ENCODE measurements at places on chromosomes 5 and 9.

DNA sequence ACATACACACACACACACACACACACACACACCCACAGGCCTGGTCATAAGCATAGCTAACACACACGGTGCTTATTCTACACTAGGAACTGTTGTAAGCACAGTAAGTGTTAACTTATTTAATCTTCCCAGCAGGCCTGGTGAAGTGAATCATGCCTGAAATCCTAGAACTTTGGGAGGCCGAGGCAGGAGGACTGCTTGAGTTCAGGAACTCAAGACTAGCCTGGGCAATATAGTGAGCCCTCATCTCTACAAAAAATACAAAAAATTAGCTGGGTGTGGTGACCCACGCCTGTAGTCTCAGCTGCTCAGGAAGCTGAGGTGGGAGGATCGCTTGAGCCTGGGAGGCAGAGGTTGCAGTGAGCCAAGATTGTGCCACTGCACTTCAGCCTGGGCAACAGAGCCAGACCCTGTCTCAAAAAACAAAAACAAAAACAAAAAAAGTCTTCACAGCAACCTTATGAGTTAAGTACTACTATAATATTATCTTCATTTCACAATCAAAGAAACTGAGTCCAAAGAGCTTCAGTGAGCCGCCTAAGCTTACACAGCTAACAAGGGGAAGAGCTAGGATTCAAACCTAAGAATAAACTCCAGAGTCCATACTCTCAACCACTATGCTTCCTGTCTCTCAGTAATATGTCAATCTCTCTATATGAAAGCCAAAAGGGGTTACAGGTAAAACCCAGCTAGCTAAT is 2.3 kb downstream of the MEGF9 start:
- DNase-seq: no peak

- DNase-seq: no peak
Measured at GRCh38 chr9:94166976-94167346, 82.7 kb downstream of the PTPDC1 start.

DNA sequence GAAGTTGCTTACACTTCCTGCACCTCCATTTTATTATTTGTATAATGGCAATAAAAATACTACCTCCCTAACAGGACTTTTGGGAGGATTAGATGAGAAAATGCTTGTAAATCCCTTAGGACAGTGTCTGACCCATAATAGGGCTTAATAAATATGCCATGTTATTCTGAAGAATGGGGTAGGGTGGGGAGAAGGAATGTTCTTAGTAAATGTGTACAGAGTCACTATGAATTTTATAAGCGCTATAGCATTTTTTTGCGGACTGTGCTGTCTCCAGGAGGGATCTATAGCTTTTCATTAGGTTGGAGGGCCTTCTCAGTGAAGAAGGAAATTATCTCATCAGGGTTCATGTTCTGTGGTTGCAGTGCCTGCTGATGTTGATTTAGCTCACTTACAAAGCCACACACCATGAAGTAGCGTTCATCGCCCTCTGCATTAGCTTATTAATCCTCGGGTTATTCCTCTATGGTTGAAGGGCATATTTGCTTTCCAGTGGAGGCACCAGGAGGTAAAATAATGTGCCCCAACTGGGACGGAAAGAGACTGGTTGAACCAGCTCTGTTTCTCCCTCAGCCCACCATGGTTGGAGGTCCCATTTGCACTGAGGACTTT is 497.1 kb downstream of the ARHGEF28 start:
- DNase-seq: peak; percentile 74

DNA sequence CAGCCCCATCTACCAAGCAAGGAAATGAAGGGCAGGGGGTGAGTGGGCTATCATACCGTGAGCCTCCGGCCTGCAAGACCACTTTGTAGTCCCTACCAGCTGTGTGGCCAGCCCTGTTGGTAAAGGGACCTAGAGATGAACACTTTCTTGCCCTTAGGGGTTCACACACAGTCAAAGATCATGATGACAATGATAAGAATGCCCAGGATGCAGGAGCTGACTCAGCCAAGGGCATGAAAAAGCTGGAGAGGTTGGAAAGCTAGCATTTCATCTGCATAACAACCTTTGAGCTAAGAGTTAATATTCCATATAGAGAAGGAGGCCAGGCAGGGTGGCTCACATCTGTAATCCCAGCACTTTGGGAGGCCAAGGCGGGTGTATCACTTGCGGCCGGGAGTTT is 19.2 kb upstream of the FGFR4 start:
- DNase-seq: no peak

- no peak for DNase-seq
Measured at GRCh38 chr5:138606378-138607064, 31.3 kb upstream of the HSPA9 start.

DNA sequence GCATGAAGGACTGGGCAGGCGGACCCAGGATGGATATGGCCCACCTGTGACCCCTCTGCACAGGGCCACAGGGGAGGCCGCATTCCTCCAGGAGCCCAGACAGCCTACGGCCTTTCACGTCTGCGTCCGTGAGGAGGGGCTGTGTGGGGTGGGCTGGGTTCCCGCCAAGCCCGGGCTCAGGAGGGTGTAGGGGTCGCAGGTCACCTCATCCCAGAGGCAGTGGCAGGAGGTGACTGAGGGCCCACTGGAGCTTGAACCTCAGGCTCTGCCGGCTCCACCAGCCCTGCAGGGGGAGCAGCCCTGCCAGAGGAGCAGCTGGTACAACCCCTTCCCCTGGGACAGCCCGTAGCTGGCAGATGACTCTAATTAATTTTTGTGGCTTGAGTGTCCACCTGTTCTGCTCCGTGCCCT is 40.7 kb upstream of the CACNA1B start:
- DNase-seq: no peak

GRCh38 chr9:70888471-70888870 is 232.9 kb downstream of the TRPM3 start:
- DNase-seq: no peak

DNA sequence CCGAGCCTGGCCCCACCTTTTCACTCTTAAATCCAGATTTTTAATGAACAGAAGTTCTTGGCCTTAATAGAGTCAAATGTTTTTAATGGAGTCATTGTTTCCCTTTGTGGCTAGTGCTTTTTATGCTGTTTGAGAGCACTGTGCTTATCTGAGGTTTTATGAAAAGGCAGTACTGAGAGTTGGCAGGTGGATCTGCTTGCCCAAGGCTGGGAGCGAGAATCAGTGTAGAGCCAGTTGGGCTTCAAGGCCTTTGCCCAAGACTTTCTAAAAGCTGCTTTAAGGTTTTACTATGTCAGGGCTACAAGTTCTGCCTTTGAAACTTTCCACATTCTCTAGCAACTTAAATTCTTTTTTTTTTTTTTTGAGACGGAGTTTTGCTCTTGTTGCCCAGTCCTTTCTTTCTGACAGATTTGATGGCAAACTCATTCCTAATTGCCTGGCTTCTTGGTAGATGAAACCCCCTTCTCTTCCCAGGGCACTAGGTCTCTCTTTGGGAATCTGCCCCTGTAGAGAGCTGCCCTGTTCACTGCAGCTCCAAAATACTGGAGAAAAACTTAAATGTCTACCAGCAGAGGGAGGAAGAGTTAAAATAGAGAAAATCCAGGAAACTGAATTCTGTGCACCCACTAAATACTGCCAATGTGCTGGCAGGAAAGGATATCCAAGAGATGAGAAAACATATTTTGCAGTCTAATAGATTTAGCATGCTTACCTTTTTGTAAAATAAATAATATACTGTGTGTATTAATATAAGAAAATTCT is 36.9 kb upstream of the CDK20 start:
- DNase-seq: no peak

DNA sequence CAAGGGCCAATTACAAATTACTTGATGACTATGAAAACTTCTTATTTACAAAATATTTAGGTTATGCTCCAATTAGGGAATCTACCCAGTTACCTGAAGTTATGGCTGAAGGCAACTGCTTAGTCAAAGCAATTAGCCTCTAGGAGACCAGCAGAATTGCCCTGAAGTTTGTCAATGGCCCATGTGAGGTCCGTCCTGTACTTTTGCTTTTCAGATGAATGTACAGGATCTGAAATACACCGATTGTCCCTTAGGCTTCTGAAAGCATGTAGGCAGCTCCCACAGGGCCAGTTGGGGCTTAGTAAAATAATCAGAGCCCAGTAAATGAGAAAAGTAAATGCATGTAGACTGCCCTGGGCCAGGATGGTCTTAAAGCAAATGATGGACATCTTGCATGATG is 93.3 kb downstream of the DAPK1 start:
- DNase-seq: no peak

DNA sequence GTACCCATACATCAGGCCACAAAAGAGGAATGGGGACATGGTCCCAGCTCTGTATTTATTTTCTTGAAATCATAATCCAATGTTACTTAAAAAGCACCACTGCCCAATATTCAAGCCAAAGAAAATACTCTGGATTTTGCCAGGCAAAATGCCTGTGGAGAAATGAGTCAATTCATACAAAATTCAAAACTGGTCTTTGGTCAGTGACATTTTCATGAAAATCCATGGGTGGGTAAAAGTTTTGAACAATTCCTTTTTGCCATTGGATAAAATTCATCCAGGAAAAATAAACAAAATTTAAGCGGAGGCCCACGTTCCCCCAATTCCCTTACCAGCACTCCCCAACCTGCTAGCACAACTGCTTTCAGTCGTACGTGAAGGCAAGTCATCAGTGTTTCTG is 186.2 kb downstream of the GLIS3 start:
- DNase-seq: no peak

DNA sequence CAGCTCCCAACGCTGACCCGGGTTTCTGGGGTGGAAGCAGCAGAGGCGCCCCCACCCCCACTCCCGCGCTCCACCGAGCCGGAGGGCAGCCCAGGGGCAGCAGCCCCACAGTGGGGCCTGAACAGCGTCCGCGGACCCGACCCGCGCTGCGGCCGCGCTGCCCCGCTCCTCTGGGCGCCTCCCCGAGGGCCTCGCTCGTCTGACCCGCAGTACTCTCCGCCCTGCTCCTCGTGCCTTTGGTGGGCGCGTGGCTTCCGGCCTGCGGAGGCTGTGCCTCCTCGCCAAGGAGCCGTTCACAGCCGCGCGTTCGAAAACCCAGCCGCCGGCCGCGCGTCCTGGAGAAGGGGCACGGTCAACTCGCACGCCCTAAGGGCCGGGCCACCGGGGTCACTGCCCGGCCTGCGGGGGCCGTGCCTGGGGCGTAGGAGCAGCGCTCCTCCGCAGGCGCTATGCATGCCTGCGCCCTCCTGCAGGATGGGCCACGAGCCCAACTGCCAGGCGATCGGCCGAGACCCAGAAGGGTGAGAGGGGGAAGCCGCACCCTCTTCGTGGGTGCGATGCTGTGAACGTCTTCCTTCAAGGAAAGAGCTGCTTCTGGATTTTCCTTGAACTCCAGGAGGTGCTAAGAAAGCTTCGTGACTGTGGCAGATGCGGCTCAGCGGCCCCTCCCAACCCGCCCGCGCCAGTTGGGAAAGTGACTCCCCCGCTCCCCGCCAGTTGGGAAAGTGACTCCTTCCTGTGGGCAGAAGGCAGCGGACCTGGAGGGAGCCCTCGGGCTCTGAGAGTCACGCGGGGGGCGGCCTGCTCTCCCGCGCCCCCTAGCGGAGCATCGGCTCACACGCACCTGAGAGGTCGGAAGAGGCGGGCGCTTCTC is 82.7 kb downstream of the HSD17B3 start:
- DNase-seq: no peak

DNA sequence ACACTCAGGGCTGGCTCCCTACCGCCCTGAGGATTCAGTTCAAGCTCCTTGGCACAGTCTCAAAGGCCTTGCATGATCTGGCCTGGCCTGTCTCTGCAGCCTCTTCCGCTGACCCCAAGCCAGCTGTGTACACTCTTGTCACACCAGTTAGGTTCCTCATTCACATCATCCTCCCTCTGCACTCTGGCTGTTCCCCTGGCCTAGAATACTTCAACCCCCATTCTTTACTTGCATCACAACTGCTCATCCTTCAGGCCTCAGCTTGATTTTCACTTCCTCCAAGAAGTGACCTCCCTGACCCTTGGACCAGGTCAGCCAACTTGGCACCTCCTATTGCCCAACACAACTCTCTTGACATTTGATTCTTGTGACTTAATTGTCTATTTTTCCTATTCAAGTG is 18.9 kb upstream of the PFDN1 start:
- DNase-seq: no peak

DNA sequence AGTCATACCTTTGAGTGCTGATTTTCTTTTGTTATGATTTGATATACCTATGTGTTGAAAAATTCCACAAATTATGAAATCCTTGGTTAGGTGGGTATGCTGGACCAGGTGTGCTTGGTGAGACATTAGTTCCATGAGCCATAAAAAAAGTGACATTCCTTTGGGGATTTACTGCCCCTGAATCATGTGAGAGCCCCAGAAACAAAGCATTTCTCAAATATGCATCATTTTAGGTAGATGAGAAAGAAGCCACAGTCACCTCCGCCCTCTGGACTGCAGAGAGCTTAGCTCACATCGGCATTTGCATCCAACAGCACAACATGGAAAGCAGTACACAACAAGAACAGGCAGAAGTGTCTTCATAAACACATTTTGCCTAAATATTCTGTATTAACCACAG is 55.3 kb downstream of the DAP start:
- DNase-seq: no peak

GRCh38 chr5:54383225-54383901 is 72.1 kb upstream of the HSPB3 start:
- DNase-seq: no peak

DNA sequence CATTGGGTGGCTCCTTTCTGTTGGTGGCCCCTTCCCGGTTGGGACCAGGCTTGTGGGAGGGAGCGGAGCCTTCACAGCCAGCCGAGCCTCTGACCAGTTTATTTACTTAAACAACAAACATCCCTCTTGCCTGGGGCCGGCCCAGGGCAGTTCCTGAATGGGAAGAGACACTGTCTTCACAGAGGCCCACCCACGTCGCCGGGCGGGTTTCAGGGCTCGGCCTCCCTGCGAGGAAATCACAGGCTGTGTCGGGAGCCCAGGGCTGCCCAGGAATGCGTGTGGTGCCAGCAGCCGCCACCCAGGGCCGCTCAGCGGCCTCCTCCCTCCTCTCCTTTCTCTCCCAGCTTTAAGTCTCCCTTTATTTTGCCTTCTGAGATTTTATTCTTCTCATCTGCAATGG is 132.5 kb downstream of the HSD17B3 start:
- no peak for DNase-seq

DNA sequence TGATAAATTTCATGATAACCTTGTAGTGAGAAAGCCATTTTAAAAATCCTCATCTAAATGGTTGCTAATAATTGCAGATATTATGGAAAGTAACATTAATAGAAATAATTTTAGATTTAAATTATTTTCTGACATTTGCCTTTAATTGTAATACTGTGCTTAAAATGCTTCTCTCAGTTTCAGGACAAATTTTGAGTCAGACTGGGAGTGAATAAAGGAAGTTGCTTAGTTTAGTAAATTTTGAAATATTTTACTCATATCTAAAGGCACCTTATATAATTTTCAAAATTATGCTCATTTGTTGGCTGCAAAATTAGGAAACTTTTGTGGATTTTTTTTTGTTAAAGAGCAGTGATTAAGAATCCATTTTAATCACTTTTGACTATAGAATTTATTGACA is 93.8 kb downstream of the CSNK1G3 start:
- no peak for DNase-seq

Measured in COR-L47 (cell line).